ENCODE measurements at places on chromosomes 2 and 18.

GRCh38 chr18:26480897-26481795 is 67.2 kb downstream of the KCTD1 start:
- no peak for DNase-seq

GRCh38 chr2:133854603-133855200 is 286.4 kb upstream of the NCKAP5 start:
- DNase-seq = no peak

DNA sequence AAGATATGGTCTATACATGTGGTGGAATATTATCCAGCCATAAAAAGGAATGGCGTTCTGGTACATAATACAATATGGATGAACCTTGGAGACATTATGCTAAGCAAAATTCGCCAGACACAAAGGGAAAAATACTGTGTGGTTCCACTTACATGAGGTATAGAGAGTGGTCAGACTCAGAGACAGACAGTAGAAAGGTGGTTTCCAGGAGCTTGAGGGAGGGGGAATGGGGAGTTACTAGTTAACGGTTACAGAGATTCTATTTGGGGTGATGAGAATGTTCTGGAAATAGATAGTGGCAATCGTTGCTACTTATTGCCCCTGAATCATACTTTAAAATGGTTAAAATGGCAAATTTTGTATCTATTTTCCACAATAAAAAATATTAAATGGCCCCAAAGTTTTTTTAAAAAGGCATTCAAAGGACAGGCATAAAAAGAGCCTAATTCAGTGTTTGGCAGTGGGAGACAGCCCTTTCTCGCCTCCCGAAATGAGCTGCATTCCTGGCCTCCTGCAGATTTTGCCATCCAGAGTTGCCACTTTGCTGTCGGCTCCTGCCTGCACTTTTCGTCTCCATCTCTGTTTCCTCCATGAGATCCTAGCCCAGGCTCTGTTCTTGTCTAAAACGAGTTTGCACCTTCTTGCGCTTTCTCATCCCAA is 13.5 kb downstream of the TNFRSF11A start:
- DNase-seq = no peak

DNA sequence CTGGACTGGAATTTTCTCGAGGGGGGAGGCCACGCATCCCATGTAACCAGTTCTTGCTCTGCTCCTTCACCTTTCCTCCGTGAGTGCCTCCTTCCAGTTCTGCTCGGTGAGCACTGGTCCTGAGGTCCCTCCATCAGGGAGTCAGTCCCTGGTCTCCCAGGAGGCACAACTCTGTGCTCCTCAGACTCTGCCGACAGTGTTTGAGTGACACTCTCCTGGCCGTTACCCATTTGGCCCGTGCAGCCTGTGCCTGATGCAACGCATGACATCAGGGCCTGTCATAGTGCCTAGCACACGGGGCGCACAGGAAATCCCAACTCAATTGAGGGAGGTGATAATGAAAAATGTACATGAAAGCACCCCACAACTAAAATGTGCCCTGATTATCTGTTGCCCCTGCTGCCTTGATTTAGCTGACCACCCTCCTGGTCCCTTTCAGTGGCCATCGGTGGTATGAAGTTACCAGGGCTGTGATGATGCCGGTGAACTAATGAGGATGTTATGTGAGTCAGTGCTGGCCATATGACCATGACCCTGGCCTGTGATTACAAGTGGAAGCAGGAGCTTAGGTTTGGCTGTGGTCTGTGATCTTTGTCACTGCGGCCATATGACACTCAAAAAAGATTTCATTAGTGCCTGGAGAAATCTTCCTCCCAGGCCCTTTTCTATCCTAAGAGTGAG is 144.6 kb downstream of the TDRD15 start:
- peak; percentile 44 for DNase-seq

DNA sequence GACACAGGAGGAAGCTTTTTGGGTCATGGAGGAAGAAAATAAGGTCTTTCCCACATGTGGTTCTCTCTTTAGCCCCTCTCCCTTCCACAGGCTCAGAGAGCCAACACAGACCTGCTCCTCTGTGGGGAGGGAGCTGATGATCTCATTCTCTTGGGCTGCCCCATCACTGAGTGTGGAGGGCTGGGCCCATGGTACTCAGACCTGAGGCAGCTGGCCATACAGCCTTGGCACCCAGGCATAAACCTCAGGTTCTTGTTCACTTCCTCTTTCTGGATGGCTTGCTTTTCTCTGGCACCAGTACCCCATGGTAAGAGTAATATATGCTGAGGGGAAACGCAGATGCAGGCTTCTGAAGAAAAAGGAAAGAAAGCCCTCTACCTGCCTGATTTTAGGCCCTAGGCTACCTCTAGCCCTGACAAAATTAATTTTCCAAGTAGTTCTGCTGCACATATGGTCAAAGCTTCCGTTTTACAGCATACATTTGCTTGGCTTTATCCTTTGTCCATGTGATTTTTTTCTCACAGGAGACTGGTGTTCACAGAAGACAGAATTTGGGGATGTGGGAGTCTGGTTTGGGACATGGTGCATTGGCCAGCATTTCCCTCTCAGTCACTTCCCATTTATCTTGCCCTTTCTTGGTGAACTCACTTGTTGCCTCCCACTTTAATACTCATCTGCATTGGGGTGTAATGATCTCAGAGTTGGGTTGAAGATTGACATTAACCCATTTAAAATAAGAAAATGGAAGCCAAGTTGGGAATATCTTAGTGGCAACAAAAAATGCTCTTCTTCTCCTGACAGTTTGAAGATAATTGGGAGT is 11.1 kb downstream of the DHRS9 start:
- DNase-seq = peak; percentile 74

DNA sequence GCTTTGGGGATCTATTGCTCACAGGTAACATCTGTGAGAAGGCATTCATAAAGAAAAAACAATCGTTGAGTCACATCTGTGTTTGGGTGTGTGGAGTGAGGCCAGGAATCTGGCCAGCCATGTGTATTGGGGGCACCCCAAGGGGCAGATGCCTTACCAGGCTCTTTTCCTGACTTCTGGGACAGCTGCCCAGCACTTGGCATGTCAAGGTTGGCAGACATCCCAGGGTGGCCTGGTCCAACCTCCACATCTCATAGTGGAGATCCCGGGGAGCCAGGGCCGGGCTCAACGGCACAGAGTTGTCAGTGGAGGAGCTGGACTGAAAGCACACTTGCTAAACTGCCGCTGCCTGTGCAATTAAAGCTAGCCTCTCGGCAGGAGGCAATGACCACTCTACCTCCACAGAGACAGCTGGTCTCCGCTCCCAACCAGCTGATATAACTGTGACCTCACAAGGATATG is 75.3 kb upstream of the MGAT4A start:
- DNase-seq = no peak

DNA sequence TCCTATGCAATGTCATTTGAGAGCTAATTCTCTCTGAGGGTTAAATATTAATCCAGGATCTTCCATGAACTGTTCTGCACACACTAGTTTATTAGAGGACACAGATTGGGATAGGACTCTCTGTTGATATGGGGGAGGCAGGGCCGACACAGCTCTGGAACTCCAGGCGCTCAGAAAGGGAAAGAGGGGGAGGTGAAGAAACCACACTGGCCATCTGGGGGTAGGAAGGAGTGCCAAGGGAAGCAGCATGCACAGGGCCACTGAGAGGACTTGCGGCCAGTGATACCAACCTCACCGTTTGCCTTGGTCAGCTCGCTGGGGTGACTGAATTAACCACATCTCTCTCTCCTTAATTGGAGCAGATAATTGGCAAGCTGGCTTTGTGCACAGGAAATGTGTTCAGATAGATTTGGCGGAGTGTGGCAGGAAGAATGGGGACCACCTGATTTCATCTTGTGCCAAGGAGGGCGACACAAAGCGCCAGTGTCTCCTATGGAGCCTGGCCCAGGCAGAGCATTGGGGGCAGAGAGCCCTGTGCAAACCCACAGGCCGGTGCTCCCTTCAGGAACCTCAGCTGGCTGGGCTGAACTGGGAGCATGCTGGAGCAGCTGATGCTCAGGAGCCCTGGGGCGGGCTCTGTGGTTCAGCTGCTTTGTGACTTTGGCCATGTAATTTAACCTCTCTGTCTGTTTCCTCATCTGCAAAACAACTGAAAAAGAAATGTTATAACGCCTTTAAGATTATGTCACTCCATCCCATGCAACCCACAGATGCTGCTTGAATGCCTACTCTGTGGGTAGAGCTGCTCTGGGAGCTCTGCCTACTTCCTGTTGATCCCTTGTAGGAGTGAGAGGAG is 114.7 kb upstream of the STON1 start:
- peak; percentile 60 for DNase-seq

DNA sequence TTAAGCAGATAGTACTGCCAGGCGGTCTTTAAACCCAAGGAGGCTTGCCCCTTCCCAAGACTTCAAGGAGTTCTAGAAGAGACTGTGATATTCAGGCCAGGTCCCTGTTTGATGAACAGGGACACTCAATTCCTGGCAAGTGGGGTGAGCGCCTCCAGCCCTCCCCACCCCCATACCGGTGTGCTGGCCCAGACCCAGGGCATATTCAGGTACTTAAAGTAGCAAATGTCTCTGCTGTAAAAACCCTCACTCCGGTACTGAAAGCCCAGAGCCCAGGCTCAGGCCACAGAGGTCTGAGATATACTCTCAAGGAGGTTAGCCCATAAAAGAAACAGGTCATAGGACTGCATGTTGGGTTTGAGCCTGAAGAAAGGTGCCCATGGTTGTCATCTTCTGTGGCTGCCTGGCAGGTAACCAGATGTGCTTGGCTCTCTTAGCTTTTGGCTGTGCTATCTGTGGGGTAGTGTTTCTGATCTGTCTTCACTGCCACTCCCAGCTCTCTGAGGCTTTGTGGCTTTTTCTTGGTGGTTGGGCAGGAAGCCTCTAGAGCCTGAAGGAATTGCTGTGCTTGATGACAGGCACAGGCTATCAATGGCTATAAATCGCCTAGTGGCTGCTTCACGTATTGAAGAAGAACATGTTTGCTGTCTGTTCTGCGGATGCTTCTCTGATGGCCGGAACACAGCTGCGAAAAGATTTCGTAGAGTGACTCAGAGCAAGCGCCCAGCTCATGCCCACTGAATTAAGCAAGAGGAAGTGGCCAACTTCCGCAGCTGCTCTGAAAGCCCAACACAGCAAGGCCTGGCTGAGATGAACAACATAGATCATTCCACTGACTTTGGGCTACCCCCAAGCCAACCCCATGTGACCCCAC is 63.3 kb upstream of the ALPP start:
- DNase-seq = peak; percentile 94

DNA sequence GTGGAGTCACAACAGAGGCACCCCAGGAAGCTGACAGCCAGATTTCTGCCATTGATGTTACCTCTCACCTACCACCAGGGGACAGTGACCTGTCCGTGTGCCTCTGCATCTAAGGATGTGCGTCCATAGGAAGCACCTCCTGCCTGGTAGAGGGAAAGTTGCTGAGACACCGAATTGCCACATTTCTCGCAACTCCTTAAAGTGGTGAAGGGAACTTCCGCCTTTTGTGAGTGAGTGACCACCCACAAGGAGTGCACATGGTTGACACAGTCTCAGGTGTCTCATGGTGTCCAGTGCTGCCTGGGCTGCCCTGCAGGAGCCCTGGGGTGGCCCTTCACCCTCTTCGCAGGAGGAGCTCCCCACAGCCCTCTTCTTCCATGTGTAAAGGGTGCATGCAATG is 201.8 kb downstream of the GBX2 start:
- DNase-seq = no peak
